Naive B cell (primary cell): ENCODE measurements at places on chromosomes 6 and 20. TPM values are rescaled to one million over a fixed set of nuclear protein-coding genes. Genes with fewer than 3 reads are reported as not detected.

- DNase-seq, result no peak
These were observed 95.7 kb downstream of the PAX1 start for GRCh38 chr20:21801193-21801592.

DNA sequence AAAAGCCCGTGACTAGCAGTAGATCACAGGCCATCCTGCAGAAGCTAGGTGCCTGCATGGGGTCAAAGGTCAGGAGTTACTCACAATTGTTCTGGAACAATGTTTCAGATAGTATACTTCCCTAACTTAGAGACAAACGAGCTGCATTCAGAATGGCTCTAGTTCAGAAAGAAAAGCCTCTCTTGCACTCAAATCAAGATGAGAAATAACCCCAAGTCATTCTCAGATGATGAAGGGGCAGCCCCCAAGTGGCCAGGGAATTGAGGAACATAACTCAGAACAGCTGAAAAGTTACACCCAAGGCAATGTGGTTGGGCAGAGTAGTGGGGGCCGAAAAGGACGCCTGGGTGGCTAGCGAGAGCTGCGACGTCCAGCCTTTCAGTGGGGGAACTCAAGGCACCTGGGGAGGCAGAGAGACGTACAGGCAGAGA lies 27.8 kb downstream of the FYN start:
- peak; percentile 48 for DNase-seq

GRCh38 chr6:13500264-13500663 lies 12.9 kb upstream of the GFOD1 start:
- DNase-seq, result no peak

Gene SLC17A2
- polyA plus RNA-seq, result not detected

Gene C6orf132
- not detected for polyA plus RNA-seq
